COR-L47 (cell line): ENCODE measurements at places on chromosomes 4 and X.

GRCh38 chrX:120512222-120512621, 43.1 kb upstream of the LAMP2 start:
- DNase-seq, result no peak

GRCh38 chr4:122832732-122833131, 6.1 kb downstream of the FGF2 start:
- no peak for DNase-seq

GRCh38 chr4:165207016-165207430, 338 bp upstream of the KLHL2 start:
- no peak for DNase-seq

- no peak for DNase-seq
Measured at GRCh38 chr4:88610771-88611170, 18.5 kb downstream of the HERC3 start.

DNA sequence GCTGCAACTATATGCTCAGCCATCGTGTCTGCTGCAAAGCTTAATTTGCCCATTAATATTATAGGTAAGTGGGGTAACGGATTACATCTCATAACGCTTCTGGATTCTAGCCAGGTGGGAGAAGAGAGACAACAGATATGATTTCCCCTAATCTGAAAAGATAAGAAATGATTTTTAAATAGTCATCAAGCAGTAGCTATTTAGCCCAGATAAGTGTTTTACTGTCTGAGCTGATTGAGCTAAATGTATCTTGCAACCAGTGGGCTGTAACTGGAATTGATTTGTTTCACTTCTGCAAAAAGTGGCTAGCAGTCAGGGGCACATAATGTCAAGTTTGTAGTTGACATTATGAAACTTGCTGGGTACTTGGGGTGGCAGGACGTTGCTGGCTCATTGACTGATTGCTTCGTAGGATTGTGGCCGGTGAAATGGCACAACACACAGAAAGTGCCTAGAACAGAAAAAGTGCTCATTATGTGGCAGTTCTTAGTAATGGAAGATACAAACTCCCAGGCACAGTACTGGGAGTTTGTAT, 18.5 kb downstream of the LAP3 start:
- no peak for DNase-seq

GRCh38 chrX:67749536-67749935, 205.7 kb downstream of the AR start:
- no peak for DNase-seq

- DNase-seq, result no peak
Measured at GRCh38 chr4:88825931-88826330, 128.3 kb upstream of the NAP1L5 start.

DNA sequence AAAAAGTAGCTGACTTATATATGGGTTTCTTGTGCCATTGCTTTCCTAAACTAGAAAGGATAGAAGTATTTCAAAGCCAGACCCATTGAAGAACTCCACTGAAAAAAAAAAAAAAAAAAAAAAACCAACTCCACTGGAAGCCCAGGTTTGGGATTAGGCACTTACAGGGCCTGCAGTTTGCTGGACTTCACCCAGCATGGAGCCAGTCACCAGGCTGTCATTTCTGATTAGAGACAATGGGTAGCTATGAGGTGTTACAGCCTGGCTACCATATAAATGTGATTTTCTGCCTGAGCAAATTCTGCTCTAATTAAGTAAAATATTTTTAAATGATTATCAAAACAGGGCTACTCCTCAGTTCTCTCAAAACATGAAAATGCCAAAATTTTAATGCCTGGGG, 49.5 kb downstream of the HS6ST2 start:
- DNase-seq, result no peak

DNA sequence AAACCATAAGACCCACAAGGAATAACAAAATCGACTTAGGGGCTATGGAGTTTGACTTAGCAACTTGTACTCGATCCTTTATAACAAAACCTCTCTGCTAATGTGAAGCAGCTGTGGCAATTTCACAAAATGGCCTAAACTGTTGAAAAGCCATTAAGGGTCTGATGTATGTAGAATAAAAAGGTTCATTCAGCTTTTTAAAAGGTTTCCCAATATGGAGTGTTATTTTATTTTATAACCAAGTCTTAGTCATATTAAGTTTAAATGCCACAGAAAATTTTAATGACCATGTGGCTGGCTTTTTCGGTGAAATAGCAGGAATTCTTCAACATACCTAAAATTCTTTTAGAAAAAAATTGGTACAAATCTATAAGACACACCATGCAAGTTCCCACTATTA, 291.8 kb upstream of the HAND2 start:
- DNase-seq, result no peak

DNA sequence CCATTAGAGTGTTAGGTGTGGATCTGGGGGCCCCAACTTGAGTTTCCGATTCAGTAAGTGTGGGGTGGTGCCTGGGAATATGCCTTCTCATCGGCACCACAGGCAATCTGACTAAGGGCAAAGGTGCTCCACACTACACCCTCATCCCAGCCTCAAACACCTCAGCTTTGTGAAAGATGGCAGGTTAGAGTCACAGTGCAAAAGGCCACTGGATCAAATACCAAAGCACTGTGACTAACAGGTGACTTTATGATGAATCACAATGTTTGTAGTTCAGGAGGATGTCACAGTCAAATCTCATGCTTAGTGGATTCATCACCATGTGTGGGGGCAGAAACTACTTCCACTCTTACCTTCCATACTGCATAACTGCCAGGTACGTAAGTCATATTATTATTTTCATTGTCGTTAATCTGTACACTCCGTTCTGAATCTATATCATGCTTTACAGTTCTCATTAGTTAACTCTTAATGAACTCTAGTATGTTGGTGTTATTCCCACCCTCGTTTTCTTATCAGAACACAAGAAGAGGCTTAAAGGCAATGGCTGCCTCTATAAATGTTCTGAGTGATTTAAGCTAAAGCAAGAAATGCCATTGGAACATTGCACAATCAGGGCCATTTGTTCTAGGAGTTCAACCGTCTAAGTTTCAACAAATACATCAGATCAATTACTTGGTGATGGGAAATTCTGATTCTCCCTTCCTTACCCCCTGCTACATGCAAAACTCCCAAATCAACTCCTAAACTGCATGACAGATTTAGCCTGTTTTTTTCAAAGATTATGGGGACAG, 50.2 kb downstream of the PRKG2 start:
- DNase-seq, result no peak

DNA sequence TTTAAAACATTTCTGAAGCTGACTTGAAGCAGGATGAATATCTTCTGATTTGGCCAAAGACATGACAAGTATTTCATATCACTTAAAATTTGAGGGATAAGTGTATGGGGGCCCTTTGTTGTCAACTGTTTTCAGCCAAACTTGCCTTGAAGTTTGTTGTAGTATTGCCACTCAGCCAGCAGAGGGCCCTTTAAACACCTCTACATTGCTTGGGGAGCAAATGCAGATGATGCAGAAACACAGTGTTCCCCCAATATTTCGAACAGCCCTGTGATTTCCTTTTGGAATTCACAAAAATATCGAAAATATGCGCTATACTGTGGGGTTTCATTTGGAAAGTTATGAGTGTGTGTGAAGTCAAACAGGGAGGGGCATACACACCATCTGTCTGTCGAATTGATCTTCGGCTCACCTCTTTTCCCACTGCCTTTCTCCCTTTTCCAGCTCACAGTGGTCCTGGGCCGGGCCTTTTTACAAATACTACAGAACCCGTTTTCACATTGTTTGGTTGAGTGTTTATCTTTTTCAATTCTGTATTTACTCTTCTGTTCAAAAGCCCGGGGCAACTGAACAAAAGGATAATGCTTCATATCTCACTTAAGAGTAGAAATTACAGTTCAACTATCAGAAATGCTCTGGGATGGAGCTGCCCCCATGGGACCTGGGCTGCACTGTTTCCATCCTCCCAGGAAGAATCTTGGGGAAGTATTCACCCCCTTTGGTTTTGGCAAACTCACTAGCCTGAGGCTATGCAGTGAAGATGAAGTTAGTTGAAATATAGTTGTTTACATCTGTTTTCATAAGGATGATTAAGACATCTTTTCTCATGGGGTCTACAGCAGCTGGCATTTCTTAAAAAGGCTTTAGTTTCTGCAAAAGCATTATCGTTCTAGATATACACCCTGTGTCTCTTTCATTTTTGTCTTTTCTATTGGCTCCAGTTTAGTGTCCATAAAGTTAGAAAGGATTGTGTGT, 137.6 kb downstream of the EGF start:
- DNase-seq, result no peak

DNA sequence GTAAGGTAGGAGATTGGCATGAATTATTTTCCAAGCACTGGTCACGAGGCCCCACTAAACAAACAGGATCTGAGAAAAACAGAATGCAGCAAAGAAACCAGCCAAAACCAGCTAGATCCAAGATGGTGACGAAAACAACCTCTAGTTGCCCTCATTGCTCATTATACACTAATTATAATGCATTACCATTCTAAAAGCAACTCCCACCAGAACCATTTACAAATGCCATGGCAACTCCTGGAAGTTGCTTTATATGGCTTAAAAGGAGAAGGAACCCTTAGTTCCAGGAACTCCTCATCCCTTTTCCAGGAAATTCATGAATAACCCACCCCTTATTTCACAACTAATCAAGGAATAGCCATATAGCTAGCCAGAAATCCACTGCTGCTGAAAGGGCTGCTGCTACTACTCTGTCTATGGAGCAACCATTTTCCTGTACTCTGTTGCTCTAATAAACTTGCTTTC, 69.3 kb downstream of the ABCB7 start:
- no peak for DNase-seq

GRCh38 chr4:34943741-34944386, 1300.5 kb downstream of the ARAP2 start:
- no peak for DNase-seq

GRCh38 chr4:83546786-83547185, 10.9 kb downstream of the GPAT3 start:
- no peak for DNase-seq

- DNase-seq, result no peak
Measured at GRCh38 chrX:106927023-106927422, 6.8 kb downstream of the CLDN2 start.

DNA sequence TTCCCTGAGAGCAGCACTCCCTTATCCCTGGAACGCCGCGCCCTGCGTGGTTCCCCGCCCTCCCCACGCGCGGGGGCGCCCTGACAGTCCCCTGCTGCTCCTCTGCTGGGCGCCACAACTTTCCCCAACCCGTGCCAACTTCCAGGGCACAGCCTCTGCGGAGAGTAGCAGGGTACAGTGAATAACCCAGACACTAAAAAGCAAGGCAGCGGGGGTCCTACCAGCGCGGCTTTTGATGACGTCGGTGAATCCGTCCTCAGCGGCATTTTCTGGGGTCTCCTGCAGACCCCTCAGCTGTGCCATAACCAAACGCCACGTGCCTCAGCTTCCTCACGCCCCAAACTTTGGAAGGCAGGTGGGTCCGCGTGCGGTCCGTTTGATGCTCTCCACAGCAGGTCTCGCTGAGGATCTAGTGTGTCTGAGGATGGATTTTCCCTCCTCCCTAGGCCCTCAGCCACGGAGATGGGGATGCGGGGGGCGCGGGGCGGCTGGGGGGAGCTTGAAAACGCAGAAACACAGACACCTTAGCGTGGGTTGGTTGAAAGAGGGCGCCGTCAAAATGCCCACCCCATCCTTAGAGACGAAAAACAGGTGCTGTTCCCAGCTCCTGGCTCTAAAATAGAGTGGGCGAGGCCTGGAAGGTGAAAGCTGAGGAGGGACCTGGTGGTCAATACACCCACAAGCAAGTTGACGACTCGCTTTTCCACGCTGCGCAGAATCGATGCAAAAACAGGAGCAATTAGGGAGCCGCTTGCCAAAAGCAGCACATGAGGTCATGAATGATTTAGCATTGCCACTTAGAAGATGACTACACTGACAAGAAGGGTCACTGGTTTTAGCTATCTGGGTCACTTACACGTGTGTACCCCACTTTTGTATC, 405.6 kb downstream of the FAM47A start:
- DNase-seq, result no peak

GRCh38 chr4:21202959-21203358, 502.7 kb downstream of the PACRGL start:
- DNase-seq, result no peak

DNA sequence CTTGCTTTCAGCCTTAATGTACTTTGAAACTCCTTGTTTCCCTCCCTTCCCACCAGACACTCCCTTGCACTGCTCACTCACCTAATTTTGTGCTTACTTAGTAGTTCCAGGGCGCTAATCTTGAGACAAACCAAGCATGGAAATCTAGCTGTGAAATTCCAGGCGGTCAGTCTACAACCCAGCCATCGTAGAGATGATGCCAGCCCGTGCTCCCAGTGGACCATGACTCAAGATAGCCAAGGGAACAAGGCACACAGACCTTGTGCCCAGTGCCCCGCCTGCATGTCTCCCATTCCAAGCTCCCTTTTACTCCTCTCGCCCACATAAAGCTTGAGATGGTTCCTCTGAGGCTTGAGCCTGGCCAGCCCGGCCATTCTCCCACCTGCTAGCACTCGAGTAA, 11.1 kb downstream of the TREX2 start:
- DNase-seq, result no peak

DNA sequence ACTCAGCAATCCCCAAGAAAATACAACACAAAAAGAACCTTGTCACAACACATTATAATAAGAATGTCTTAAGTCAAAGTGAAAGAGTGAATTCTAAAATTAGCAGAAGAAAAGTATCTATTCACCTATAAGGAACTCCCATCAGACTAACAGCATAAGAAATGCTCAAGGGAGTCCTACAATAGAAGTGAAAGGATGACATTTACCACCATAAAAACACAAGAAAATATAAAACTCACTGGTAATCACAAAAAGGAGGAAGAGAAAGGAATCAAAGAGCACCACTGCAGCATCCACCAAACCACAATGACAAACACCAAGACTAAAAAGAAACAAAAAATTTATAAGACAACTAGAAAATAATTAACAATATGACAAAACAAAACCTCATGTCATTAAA, 257.0 kb upstream of the AGTR2 start:
- DNase-seq, result no peak

- no peak for DNase-seq
Measured at GRCh38 chrX:69505772-69506616, 1.9 kb downstream of the NALF2 start.

- no peak for DNase-seq
Measured at GRCh38 chr4:133581996-133582619, 433.0 kb downstream of the PCDH10 start.

DNA sequence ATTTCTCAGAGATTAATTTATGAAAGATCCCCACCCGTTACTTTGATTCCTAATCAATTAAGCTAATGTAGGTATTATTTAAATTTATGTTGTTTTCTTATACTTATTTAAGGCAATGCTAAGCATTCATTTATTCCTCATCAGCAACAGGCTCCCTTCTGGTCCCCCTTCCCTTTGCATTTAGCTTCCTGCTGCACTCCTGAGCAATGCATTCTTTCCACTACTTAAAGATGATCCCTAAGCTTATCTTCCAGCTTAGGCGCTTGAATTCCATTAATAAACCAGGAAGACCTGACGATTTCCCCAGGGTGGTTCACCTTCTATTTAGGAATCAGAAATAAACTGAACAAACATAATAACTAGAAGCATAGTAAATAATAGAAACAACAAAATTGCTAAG, 1003.1 kb downstream of the FSTL5 start:
- DNase-seq, result no peak

DNA sequence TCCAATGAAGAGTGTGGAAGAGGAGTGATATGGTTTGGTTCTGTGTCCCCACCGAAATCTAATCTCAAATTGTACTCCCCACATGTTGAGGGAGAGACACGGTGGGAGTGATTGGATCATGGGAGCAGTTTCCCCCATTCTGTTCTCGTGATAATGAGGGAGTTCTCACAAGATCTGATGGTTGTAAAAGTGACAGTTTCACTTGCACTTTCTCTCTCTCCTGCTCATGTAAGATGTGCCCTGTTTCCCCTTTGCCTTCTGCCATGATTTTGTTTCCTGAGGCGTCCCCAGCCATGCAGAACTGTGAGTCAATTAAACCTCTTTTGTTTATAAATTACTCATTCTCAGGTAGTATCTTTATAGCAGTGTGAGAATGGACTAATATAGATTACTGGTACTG, 39.6 kb downstream of the FAM47C start:
- no peak for DNase-seq
